Central memory CD4-positive, alpha-beta T cell (primary cell): ENCODE measurements at places on chromosomes 3 and 15.

DNA sequence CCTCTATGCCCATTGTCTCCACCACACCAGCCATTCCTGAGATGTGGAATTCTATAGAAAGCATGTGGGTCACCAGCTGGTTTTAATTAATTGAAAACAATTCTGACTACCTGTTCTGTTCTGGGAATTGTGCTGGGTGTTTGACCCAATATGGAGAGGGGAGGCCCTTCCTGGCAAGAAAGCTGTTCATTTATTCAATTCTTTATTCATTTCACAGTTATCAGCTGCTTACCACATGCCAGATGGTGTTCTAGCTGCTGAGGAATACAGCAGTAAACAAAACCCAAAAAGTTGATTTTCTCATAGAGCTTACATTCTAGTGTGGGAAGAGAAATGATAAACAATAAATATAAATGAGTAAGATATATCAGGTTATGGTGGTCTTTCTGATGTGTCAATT lies 296.1 kb upstream of the RASGRP1 start:
- DNase-seq = no peak

DNA sequence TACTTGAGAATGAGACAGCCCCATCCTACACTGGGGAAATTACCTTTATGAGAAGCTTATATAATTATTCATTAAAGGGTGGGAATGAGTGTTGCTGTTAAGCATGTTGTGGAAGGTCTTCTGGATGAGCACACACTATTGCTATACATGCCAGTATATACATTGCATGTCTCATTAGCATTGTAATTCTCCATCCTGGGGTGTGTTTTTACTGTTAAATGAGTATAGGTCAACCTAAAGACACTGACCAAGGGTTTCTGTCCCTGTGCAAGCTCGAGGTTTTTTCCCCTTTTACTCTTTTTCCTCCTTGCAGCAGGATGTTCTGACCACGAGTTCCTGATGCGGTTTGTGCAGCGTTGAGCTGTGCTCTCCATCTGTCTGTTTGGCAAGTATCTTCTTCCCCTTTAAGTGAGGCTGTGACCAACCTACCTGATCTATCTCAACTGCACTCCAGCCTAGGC lies 7.2 kb upstream of the IVD start:
- DNase-seq = no peak

DNA sequence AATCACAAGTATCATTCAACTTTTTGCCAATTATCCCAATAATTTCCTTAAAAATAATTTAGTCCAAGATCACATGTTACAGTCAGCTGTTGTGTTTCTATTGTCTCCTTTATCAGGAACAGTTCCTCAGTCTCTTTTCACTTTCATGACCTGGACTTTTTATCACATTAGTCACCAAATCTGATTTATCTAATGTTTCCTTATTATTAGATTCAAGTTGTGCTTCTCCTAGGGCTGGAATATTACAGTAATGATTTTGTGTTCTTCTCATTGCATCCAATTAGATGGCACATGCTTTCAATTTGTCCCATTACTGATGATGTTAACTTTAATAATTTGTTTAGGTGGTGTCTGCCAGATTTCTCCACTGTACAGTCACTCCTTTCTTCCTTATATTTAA lies 66.3 kb upstream of the DCBLD2 start:
- no peak for DNase-seq

DNA sequence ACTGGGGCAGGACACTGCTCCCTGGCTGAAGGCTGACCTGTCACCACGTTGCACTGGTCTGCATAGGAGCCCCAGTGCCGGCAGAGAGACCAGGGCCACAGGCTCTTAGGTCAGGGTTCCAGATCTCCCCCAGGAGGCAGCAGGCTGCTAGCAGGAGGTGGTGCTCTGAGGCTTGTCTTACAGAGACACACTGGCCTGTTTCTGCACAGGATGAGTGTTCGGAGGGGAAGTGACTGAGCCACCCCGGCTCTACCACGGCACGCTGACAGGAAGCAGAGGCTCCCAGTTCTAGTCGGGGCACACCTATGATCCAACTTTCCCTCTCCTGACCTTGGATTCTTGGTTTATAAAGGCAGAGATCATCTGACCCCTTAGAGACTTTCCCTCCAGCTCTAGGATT lies 8.6 kb downstream of the FBXL22 start:
- DNase-seq = peak; percentile 42

GRCh38 chr15:75069301-75069925 lies 46.0 kb downstream of the PPCDC start:
- DNase-seq = no peak

- DNase-seq = peak; percentile 54
These were observed 780 bp downstream of the TIPARP start for GRCh38 chr3:156674911-156675829.

GRCh38 chr3:42505849-42506410 lies 3.5 kb downstream of the VIPR1 start:
- no peak for DNase-seq

- DNase-seq = no peak
These were observed 6.9 kb downstream of the GALNT15 start for GRCh38 chr3:16181361-16181760.

DNA sequence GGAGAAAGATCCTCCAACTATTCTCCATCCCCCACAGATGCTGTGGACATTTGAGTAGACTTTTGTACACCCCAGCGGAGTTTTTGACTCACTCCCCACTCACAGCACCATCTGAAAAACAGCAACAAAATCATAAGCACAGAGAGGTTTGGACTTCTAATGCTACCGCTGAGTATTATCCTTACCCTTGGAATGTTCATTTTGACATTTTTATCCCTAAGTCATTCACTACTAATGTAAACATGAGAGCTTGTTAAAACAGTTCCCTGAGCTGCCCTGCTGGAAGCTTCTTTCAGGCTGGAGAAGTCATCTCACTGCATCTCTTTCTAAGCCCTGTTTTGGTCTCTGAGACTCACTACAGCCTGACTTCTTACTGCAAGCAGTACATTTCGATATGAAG lies 1045.9 kb downstream of the MCTP2 start:
- no peak for DNase-seq

- peak; percentile 12 for DNase-seq
These were observed 25.9 kb downstream of the ACP3 start for GRCh38 chr3:132343018-132343612.

GRCh38 chr15:78739996-78740903 lies 71.0 kb downstream of the ADAMTS7 start:
- no peak for DNase-seq

DNA sequence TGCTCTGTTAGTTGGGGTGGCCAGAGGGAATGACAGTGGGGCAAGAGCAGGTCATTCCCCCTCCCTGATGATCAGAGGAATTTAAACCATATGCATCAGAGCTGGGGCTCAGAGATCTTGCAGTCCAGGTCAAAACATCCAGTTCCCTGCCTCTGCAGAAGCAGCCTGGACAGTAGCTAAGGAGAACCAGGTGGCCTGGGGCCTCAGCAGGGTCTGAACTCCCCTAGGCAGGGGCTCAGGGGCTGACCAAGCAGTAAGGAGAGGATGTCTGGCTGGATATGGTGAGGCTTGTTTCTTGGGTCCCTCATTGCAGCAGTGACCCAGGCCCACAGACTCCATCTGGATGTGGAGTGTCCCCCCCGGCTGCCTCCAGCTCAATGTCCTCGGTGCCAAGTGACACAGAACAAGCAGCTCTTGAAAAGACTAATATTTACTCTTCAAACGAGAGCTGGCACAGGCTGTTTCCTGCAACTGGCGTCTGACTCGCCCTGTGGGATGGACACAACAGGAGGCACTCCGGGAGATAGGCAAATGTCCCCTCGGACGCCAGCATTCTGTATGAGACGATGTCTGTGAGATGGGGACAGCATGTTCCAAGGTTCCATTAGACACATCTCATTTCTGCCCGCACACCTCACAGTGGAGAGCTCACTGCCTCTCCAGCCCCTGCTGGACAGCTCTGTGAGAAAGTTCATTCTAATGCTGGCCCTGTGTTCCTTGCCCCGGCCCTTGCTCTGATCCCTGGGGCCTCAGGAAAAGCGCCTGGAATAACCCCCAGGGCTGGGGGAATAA lies 37.1 kb downstream of the SEC22C start:
- no peak for DNase-seq

DNA sequence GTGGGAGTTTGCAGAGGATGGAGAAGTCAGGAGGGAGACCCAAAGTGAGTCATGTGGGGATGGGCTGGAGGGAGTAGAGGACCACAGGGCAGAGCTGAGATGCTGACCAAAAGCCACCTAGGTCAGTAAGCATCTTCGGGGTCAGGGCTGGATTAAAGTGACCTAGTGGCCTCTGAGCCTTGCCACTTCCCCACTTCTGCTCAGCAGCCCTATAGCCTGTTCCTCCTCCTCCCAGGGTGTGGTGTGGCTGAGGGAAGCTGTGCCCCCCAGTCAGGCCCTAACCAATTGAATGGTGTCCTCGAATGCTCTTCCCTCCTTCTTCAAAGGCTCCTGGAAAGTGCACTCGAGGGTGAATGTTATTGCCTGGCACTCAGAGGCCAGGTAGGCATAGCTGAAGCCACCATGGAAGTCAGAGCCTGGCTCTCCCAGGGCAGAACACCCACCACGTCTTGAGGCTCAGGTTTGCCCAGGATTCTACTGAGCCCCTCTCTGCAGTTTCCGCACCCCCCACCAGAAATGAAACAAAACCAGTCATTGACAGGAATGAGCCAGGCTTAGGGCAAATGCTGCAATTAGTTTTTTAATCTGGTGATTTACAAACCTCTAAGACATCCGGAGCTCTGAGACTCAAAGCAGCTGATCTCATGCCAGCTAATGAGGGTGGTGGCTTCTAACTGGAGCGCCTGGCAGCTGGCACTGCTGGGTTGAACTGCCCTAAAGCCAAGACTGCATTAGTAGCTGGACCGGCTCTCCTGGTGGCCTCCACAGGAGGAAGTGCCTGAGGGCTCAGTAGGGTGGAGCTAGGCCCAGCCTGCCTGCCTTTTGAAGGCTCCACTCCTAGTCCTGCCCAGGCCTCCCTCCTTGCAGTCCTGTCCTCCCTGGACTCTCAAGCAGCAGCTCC lies 26.0 kb upstream of the VIPR1 start:
- no peak for DNase-seq

DNA sequence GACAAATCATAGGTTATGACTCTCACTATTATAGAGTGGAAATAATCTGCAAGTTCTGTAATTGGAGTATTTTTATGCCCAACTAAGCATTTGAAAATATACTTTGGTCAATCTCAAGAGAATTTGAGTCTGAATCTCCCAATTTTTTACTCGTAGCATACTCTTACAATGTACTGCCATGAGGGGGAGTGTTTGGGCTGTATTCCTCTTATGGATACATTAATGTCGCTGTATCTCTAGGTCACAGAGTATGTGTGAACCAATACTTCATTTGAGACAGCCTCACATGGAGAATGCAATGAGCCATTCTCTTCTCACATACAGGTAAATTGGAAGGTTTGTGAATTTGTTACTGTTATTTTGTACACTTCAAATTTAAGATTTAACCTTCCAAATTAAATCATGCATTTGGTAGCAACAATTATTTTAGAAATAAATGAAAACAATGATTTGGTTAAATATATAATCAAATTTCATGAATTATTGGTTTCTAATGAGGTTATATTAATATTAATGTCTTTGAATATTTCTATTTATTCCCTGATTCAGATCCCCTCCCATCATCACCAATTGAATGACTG lies 5.5 kb upstream of the CD200 start:
- peak; percentile 49 for DNase-seq

- DNase-seq = no peak
These were observed 9.4 kb upstream of the COPG1 start for GRCh38 chr3:129239991-129240390.

DNA sequence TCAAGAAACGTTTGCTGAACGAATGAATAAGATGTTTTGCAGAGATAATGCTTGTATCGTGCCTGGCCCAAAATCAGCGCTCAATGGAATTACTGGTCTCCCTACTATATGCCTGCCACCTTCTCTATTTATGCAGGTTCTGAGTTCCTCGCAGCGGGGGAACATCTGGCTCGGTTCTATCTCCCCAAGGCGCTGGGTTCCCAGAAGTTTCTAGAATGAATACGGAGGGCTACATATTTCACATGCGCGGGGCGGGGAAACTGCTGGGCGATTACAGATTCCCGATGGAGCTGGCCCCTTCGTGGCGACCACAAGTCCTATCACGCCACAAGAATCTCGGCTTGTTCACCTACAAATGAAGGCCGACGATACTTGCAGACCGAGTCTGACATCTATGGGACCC lies 411 bp upstream of the EIF2B5 start:
- DNase-seq = no peak

- no peak for DNase-seq
These were observed 527.1 kb upstream of the GOLIM4 start for GRCh38 chr3:168622795-168623194.

GRCh38 chr3:38542401-38543298 lies 46.5 kb downstream of the EXOG start:
- DNase-seq = no peak

GRCh38 chr3:150292891-150293290 lies 115.2 kb upstream of the TSC22D2 start:
- DNase-seq = no peak

- DNase-seq = no peak
These were observed 20.9 kb upstream of the GABRR3 start for GRCh38 chr3:98056035-98056434.

DNA sequence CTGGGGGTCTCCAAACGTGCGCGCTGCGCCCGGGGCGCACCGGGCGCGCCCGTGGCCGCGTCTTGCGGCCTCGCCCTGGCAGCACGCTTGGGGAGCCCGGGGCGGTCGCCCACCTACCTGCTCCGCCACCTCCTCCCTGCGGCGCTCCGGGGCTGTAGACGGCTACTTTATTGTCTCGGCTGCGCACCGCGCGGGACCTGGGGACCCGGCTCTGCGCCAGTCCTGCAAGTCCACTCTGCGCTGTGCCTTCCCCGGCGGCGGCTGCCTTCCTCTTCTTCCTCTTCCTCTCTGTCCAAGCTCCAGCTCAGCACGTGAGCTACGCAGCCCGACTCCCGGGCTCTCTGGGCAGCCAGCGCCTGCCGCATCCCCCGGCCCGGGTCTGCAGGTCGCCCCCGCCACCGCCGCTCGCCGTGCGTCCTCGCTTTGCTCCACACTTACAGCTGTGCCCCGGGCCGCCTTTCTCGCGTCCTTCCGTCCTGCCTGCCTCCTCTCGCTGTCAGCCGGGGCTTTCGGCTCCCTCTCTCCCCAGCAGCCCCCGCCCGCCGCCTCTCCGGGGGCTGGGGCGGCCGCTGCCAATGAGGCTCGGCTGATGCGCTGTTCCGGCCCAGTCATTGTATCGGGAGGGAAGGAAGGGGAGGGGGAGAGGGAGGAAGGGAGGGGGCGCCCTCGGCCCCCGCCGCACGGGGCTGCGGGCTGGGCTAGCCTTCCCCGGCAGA lies 156.4 kb upstream of the FRMD4B start:
- no peak for DNase-seq

GRCh38 chr3:128936341-128936740 lies 56.9 kb downstream of the ACAD9 start:
- no peak for DNase-seq

DNA sequence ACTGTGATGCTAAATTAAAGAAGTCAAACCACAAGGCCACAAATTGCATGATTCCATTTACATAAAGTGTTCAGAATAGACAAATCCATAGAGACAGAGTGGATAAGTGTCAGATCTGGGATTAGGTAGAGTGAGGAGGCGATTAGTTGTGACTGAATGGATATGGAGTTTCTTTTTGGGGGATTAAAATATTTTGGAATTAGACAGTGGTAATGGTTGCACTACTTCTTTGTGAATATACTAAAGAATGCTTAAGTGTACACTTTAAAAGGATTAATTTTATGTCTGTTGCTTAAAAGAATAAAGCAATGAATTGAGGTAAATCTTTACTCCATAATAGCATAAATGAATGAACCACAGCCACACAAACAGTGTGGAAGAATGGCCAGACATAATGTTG lies 175.5 kb upstream of the CADM2 start:
- no peak for DNase-seq

GRCh38 chr15:68335251-68335650 lies 57.7 kb downstream of the FEM1B start:
- no peak for DNase-seq
